ENCODE measurements at places on chromosomes 4 and X. TPM values are rescaled to one million over a fixed set of nuclear protein-coding genes. Genes with fewer than 3 reads are reported as not detected.
A peak's percentile ranks its signal among the peaks of the same experiment; 100 is the strongest.

GRCh38 chrX:71128915-71129765, 10.7 kb downstream of the MED12 start:
- peak; percentile 64 for DNase-seq

GRCh38 chr4:11471618-11472017, 42.9 kb upstream of the HS3ST1 start:
- no peak for DNase-seq

PNMA5 gene
- total RNA-seq, result 0.49 TPM

GRCh38 chr4:120549011-120549570, 373.4 kb downstream of the PRDM5 start:
- no peak for DNase-seq

MAGEC1 gene
- total RNA-seq, result not detected

DNA sequence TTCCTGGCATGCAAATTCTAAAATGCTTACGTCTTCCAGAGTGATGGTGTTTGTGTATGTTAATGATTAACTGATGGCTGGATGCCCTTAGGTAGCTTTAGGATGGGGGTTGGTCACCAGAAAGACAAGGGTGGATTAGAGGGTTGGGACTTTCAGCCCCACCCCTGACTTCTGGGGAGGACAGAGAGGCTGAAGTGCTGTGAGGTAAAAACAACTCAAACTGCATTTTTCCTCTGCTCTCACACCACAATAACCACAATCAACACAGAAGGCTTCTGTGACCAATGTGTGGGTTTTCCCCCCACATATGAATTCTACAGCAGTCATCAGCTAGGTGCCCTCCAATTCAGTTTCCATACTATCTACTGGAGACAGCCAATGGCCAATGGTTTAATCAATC, 18.7 kb upstream of the DDIT4L start:
- no peak for DNase-seq

Measured in GM23338 (cell line).